Breast epithelium (tissue), 4 donors: ENCODE measurements at places on chromosomes 4 and X. TPM values are rescaled to one million over a fixed set of nuclear protein-coding genes. Genes with fewer than 3 reads are reported as not detected.

GRCh38 chr4:165866019-165866650 lies 6.9 kb upstream of the TLL1 start:
- H3K4me1 ChIP-seq: no peaks in the 10 kb centered on the region
- no peak overlapping the region for H3K4me3 ChIP-seq
- no peaks in the 10 kb centered on the region for H3K27me3 ChIP-seq
- DNase-seq: no peak
- no peak overlapping the region for H3K27ac ChIP-seq

DNA sequence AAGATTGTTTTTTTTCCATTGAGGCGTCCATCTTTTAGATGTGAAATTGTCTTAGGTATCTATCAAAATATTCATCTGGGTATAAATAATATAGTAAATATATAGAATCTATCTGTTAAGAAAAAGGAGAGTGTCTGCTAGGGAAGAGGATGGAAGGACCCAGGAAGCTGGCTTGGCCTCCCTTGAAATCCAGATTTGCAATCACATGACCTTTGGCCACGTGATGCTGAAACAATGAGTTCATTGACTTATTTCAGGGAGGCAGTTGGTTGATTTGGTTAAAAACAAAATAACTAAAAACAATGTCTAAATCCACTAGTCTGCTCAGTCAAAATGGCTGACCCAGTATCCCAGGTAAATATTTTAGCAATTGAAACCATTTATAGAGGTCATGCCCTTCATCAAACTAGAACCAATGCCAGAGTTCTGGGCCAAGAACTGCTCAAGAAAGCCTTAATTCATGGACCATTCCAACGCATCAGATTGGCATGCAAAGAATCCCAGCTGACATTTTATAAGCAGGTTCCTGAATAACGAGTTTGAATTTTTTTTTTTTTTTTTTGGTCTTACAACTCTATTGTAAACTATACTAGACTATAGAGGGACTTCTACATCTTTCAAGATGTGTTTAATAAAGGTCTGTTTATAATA lies 172.7 kb downstream of the MID1 start:
- no peak for DNase-seq
- no peak overlapping the region for H3K4me3 ChIP-seq
- H3K27me3 ChIP-seq: no peaks in the 10 kb centered on the region
- H3K27ac ChIP-seq: no peak overlapping the region
- no peaks in the 10 kb centered on the region for H3K36me3 ChIP-seq

- H3K27me3 ChIP-seq: no peaks in the 10 kb centered on the region
- H3K4me3 ChIP-seq: no peak overlapping the region
- no peaks in the 10 kb centered on the region for H3K4me1 ChIP-seq
- DNase-seq: no peak
These were observed 550.5 kb downstream of the PDHA2 start for GRCh38 chr4:96390404-96390803.

SOX3 gene
- not detected for total RNA-seq
